ENCODE measurements at places on chromosomes 5 and 9.
A peak's percentile ranks its signal among the peaks of the same experiment; 100 is the strongest.

DNA sequence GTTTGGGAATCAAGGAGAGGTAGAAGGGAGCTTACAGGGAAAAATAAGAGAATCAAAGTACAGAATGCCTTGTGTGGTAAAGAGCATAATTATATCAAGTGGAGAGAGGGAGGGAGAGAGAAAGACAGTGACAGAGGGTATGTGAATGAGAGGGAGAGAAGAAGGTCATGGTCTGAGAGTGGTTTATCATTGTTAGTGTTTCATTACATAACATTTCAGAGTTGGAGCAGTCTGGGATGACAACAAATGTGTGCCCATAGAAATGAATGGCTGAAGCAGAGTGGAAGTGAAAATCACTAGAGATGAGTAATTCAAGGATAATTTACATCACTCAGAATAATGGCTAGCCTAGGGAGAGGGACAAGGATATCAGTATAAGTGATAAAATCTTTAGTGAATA, 799.2 kb downstream of the TLE1 start:
- no peak for DNase-seq

DNA sequence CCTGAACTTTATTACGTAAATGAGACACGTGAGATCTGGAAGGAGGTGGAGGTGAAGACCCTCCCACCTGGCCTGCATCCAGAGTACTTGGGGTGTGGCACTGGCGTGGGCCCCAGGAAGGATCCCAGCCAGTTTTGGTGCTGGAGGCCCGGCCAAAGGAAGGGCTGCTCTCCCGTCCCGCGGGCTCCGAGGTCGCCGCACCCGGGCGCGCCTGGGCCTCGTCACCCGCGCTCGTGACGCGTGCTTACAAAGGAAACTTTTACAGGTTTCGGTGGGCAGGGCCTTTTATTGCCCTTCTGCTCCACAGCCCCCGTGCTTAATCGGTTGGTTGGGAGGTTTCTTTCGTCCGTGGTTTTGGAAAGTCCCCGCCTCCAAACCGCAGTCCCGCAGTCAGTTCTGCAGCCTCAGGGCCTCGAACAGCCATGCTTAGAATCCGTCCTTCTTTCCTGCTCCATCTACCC, 29.2 kb downstream of the CDKN2A start:
- peak; percentile 72 for DNase-seq

DNA sequence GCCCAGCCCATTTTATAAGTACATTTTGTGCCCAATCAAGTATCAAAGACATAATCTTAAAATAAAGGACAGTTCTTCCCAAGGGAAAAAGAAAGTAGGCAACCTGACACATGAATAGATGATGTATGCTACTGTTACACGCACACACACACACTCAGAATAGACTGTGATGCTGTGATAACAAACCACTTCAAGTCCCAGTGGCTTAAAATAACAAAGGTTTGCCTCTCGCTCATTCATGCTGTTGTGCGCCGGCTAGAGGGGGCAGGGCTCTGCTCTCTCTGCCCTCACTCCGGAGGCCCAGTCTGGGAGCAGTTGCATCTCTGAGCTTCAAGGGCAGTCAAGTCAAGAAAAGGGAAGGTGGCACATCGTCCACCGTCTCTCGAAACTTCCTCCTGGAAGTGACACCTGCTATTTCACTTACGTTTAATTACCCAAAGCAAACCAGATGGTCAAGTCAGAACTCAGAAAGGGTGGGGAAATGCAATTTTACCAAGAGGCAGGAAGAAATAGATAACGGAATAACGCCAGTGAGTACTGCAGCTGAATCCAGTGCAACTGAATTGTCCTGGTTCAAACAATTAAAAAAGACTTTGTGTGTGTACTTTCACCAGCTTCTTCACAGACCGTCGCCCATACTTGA, 43.3 kb downstream of the ANKRD33B start:
- no peak for DNase-seq

GRCh38 chr5:39698838-39699560, 274.2 kb upstream of the DAB2 start:
- DNase-seq = no peak

DNA sequence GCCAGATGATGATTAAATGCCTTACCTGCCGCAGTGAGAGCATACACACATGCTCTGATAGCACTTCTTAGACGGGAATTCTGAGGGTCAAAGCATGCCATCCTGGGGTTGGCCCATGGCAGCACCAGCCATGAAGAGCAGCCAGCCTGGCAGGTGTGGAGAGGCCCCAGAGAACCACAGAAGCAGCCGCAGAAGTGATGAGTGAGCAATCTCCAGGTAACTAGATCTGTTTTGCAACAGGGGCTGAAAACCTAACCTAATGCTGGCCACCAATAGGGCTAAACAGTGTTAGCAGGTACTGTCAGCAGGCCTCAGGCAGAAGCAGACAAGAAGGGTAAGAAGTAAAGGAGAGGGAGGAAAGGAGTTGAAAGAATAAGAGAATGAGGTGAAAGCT, 33.5 kb upstream of the HOMER1 start:
- no peak for DNase-seq

DNA sequence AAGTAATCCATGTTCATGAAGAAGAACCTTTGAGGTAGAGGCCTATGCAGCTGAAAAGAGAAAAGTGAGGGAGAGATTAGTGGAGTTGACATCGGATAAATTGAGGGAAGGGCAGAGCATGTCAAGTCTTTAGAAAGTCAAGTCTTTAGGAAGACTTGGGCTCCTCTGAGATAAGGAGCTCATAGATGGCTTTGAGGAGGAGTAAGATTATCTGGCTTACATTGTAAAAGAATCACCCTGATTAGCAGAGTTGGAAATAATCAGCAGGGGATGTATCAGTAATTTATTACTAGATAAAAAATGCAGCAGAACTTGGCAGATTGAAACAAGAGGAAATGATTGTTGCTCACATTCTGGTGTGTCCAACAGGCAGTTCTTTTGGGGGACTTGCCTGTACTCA, 727.2 kb upstream of the WWC1 start:
- DNase-seq = no peak

DNA sequence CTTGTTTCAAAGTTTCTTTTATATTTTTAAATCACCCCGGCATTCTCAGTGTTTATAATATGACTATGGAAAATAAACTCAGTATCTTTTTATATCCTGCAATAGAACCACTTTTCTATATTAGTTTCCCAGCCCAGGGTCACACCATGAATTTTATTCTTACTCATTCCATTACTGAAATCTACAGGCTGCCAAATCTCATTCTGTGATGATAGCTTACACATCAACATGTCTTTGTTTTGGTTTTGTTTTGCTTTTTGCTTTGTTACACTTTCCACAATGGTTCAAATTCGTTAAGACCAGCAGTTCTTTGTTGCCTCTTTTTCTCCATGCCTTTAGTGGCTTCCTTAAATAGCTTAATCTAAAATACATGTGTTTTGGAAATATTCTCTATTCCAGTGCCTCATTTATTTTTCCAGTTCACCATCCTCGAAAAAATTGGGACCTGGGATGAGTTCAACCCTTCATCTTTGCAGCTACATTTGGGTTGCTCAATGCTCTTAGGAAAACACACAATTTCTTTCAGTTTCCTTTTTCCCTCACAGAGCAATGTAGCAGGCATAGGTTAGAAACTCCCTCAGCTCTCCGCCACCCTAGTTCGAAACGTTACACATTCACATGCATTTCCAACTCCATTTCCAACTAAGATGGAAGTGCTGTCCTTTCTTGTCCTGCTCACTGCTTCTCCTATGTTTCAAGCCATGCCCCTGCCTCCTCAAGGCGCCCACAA, 1146.3 kb downstream of the MAT2B start:
- DNase-seq = no peak

DNA sequence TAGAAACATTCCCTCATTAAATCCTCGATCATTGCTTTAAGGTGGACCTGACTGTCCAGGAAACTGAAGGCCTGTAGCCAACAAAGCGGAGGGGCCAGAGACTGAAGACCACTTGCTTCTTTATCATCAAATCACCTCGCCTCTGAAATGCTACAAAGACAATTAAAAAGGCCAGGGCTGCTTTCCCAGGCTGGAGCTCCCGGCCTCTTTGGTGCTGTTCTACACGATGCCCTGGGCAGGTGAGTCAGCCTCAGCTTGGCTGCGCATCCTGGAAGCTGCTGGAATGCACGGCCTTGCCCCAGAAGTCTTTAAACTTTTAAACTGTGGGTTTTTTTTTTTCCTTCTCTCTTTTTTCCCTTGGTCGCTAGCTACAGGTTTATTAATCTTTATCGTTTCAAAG, 46.5 kb downstream of the SH3PXD2B start:
- no peak for DNase-seq

- DNase-seq = no peak
Measured at GRCh38 chr5:65830856-65831255, 95.5 kb upstream of the ERBIN start.

DNA sequence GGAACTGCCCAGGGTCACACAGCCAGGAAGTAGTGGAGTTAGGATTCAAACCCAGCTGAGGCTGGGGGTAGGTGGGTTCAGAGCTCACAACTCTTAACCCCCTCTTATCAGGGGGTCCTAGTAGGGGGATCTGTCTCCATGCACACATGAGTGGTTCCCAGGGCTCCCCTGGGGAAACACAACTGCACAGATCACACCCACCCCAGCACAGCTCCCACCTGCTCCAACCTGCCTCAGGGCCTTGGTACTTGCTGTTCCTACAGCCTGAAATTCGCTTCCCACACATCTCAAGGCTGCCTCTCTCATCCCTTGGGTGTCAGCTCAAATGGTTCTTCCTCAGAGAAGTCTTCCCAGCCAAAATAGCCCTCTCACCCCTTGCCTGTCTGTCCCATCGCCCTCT, 4.8 kb downstream of the SNCB start:
- no peak for DNase-seq

DNA sequence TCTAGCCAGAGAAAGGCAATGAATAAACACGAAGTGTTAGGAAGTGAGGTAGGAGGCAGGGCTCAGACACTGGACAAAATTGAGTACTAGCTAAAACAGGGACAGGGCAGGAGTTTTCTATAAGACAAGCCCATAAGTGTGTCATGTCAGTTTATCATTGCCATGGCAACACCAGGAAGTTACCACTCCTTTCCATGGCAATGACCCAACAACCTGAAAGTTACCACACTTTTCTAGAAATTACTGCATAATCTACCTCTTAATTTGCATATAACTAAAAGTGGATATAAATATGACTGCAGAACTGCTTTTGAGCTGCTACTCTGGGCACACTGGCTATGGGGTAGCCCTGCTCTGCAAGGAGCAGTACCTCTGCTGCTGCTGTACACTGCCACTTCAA, 442.5 kb upstream of the COX7C start:
- DNase-seq = no peak

DNA sequence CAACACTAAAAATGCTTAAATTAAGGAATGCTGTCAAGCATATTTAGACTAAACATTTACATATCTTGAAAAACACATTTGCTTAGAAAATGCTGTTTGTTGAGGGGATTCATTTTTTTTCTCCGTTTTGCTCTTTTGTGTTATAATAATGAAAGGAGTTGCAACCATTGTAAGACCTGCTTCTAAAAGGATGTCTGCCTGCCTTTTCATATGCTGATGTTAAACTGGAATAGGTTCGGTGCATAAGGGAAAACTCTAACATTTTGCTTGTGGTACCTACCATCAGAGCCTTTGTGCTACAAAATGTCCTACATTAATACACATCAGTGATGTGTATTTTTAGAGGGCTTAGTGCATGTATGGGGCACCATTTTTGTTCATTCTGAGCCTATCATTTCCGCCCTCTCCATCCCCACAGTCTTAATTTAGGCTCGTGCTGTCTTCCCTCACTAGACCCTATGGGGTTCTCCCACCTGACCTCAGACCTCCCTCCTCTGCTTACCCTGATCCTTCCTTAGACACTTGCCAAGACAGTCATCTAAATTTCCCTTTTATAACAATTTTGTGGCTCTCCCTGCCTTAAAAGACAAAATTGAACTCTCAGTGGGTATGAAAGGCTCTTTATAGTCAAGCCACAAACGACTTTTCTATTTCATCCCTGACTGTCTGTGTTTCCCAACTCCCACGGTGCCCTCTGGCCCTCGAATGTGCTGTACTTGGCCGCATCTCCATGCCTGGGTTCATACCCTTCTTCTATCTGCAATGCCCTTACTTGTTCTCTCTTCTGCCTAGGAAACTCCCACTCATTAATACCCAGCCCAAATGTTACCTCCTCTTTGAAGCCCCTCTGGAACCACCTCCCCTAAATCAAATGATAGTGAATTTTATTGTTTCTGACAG, 61.2 kb downstream of the CMYA5 start:
- no peak for DNase-seq

GRCh38 chr9:105098370-105098769, 146.1 kb upstream of the SLC44A1 start:
- DNase-seq = no peak

- DNase-seq = no peak
Measured at GRCh38 chr5:89069591-89069990, 186.6 kb upstream of the MEF2C start.

GRCh38 chr9:108831496-108832178, 24.1 kb downstream of the ACTL7B start:
- no peak for DNase-seq

DNA sequence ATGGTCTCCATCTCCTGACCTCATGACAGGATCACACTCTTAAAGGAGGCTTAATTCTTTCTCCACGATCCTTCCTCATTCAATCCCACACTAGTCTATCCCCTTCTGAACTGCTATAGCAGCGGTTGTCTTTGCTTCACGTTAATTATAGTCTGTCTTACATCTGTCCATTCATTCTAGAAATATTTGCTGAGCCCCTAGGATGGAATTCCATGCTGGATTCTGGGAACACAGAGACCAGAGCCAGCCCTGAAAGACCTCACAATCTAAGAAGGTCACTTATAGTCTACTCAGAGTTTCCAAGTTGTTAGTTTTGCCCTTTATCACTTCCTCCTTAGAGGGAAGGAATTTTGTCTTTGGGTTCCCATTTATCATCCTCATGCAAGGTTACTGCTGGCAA, 193.5 kb downstream of the GAS1 start:
- no peak for DNase-seq

DNA sequence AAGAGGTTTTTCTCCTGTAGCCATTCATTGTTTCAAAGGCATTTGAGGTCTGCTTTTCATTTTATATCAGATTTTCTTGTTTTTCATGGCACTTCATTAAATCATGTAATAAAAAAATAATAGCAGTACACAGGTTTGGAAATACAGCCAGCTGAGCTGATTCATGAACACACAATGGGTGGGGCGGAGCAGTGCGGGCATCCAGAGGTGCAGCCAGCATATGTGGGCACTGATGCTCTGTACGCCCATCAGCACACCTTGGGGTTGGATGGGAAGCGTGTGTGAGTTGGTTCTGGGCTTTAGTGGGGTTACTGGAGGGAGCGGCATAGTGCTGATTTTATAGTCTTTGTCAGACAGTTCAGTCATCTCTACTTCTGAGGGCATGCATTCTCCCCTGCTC, 54.2 kb upstream of the IRX4 start:
- DNase-seq = no peak

DNA sequence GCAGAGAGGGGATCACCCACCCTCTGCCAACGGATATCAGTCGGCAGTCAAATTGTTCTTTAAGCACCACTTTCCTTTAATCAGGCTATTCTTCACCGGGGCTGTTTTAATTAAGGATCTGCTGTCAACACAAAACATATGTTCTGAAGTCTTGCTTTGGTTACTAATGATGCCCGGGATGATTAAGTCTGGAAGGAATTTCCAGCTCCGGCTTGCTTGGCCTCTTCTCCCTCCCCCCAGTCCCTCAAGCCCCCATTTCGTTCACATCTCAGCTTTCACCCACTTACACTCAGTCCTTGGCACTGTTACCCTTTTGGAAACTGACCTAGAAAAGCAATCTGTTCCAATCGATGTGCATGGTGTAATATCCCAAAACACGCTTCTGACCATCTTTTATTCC, 74.7 kb downstream of the MSX2 start:
- no peak for DNase-seq

Data from stimulated activated effector memory CD8-positive, alpha-beta T cell treated with anti-CD3 and anti-CD28 coated beads, Interleukin-12 subunit alpha, Interleukin-12 subunit beta, amount 100 ng/mL, for 72 hours (primary cell).